ENCODE measurements at places on chromosomes 7 and 10. TPM values are rescaled to one million over a fixed set of nuclear protein-coding genes. Genes with fewer than 3 reads are reported as not detected.

- H3K27ac ChIP-seq, result no peak overlapping the region
- H3K27me3 ChIP-seq, result no peaks in the 10 kb centered on the region
- no peaks in the 10 kb centered on the region for H3K4me1 ChIP-seq
- no peaks in the 10 kb centered on the region for H3K36me3 ChIP-seq
Measured at GRCh38 chr7:50851451-50851850, 68.8 kb upstream of the GRB10 start.

GRCh38 chr7:36943591-36944435, 219.5 kb upstream of the AOAH start:
- H3K36me3 ChIP-seq, result no peaks in the 10 kb centered on the region
- no peak for DNase-seq
- no peak overlapping the region for H3K27ac ChIP-seq
- H3K4me1 ChIP-seq, result no peaks in the 10 kb centered on the region

- no peak for DNase-seq
- no peak overlapping the region for H3K4me3 ChIP-seq
- H3K27ac ChIP-seq, result no peak overlapping the region
Measured at GRCh38 chr7:92582948-92583347, 7.2 kb downstream of the FAM133B start.

CUL1 gene
- total RNA-seq, result 29.1 TPM

ST8SIA6 gene
- 1.6 TPM for total RNA-seq

GRCh38 chr7:139332697-139333359, 8.3 kb upstream of the FMC1 start:
- no peak overlapping the region for H3K27ac ChIP-seq
- H3K4me1 ChIP-seq, result no peaks in the 10 kb centered on the region
- no peaks in the 10 kb centered on the region for H3K36me3 ChIP-seq
- no peak overlapping the region for H3K4me3 ChIP-seq
- no peak for DNase-seq

- no peaks in the 10 kb centered on the region for H3K36me3 ChIP-seq
- no peaks in the 10 kb centered on the region for H3K4me1 ChIP-seq
- no peaks in the 10 kb centered on the region for H3K27me3 ChIP-seq
Measured at GRCh38 chr7:81407094-81407493, 362.8 kb downstream of the HGF start.

GRCh38 chr10:95480901-95481491, 80.2 kb downstream of the SORBS1 start:
- DNase-seq, result no peak
- H3K4me1 ChIP-seq, result peaks cover 10% of the 10 kb centered on the region
- peak overlapping the region; percentile 97 for H3K27ac ChIP-seq
- no peak overlapping the region for H3K4me3 ChIP-seq
- no peaks in the 10 kb centered on the region for H3K27me3 ChIP-seq

GRCh38 chr7:24908166-24908565, 71.8 kb downstream of the OSBPL3 start:
- no peak overlapping the region for H3K4me3 ChIP-seq
- no peaks in the 10 kb centered on the region for H3K36me3 ChIP-seq
- H3K27ac ChIP-seq, result no peak overlapping the region
- H3K27me3 ChIP-seq, result no peaks in the 10 kb centered on the region
